ENCODE measurements at places on chromosomes 16 and 17.

DNA sequence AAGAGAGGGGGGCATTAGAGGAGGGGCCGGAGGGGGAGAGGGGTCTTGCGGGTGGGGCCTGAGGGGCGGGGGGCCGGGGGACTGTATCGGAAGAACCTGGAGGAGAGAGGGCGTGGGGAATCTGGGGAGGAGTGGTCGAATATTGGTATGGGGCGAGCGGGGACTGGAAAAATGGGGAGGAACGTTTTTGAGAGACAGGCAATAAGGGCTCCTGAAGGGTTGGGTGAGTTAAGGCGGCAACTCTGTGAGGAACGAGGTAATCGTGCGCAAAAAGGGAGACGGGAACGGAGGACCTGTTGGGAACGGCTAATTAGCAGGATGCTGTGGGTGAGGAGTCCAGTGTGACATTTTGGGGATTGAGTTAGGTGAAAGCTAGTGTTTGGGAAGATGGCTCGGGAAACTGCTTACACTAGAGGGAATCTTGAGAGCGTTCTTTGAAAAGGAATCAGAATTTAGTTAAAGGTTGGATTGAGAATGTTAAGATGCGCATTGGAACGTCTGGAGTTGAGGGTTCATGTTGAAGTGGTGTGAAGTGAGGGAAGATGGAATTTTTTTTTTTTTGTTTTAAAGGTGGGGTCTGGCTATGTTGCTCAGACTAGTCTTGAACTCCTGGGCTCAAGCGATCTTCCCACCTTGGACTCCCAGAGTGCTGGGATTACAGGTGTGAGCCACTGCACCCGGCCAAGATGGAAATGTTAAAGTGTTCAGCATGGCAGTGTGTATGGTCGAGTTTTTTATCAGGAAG lies 662 bp downstream of the WIPF2 start:
- DNase-seq = peak; percentile 11

- DNase-seq = peak; percentile 57
Observed at GRCh38 chr17:43673516-43674323, 12.0 kb upstream of the MEOX1 start.

- DNase-seq = no peak
Observed at GRCh38 chr17:65630502-65630901, 69.1 kb upstream of the AXIN2 start.

DNA sequence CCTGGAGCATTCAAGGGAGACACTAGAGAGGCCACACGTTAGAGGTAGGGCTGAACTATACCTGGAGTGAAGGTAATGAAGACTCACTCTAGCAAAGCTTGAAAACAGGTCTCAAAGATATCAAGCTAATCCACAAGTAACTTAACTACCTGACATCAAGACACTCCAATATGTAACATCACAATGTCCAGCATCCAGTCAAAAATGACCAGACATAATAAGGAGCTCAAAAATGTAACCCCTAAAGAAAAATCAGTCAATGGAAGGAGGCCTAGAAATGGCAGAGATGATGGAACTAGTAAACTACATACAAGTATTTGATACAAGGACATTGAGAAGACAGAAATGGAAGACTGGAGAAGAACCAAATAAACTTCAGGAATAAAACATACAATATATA lies 6.0 kb downstream of the TEKT3 start:
- no peak for DNase-seq

GRCh38 chr17:17792551-17793377 lies 44.0 kb downstream of the SREBF1 start:
- DNase-seq = peak; percentile 88

DNA sequence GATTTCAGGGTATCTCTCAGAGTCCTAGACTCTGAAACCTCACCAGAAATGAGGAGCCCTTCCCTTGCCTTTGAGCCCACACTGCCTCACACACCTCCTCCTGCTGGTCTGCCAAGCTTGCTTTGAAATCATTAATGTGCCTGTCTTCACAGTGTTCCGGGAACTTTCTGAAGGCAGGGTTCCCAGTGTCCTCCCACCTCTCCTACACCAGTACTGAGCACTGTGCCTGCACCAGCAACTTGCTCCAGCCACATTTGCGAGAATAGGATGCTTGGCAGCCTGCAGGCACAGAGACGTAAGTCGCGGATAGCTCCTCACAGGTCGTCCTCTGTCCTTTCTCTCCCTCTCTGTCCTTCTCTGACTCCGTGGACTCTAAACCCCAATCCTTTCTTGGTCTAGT lies 408.4 kb upstream of the EEF2KMT start:
- no peak for DNase-seq

DNA sequence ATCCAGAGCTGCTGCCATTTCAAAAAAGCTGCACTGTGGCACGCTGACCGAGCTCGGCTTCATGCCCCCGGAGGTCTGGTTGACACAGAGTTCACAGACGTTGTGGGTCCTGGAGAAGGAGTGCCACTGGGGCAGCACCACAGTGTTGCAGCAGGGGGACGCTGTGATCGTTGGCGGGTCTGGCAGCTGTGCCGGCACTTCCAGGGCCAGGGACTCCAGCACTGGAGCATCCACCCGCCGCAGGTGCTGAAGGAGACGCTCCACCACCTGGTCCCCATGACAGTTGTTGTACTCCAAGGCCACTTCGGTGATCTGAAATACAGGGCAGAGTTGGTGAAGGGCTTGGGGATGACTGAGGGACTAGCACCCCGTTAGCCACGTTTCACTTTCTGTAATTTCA lies 23.5 kb downstream of the SNN start:
- DNase-seq = no peak

DNA sequence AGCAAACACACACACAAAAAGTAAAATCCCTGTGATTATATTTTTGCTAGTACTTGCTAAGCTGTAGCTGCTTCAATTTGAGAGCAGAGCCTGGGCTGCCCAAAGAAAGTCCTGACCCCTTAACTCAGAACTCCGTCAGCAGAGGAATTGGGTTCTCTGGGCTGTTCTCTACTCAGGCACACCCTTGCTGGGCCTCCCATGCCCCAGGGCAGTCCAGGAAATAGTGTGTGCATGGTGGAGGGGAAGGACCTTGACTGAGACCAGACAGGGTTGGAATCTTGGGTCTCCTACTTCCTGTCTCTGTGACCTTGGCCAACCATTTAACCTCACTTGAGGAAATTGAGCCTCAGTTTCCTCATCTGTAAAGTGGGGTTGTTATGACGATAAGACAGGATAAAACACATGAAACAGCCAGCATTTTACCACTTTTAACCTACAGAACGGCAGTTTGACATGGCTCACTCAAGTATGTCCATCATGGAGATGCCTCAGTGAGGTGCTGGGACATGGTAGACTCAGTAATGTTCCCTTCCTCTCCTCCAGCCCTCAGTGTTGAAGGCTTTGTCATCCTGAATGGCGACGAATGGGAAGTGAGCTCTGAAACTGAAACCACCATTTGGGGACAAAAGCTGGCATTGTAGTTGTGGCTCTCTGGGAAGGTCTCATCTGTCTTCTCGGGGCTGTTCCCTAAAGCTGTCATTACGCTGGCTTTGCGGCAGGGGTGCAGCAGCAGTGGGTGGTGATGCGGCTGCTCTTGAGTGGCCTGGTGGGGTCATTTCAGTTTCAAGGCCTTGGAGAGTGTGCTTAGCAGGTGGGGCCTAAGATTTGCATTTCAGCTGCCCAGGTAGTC lies 74.9 kb downstream of the CMIP start:
- DNase-seq = no peak

- no peak for DNase-seq
Observed at GRCh38 chr17:42683407-42684034, 1.2 kb downstream of the CNTNAP1 start.

DNA sequence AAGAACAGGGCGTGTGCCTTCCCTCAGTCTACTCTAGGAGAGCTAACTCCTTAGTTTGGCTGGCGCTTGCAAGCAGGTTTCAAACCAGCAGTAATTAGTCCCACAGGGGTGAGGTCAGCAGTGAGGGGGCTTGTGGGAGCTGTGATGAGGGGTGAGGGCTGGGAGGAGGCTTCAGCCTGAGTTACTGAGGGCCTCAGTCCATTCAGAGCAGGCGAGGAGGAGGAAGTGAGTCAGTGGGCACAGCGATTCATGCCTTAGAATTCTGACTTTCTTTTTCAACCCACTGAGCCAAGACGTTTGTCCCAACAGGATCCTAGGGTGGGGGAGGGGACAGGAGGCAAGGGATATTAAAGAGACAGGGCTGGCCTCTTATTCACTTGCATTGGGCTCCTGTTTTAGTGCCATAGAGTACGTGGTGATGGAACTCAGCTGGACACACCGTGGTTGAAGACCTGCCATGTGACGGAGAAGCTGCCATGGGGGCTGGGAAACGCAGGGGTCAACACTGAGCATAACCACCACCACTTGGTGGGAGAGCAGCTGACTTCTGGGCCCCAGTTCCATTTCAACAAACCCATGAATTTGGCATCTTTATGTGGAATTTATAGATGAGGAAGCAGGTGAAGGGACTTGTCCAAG lies 8.3 kb upstream of the ITGA3 start:
- DNase-seq = no peak

GRCh38 chr16:1580956-1581355 lies 30.9 kb downstream of the IFT140 start:
- DNase-seq = no peak

DNA sequence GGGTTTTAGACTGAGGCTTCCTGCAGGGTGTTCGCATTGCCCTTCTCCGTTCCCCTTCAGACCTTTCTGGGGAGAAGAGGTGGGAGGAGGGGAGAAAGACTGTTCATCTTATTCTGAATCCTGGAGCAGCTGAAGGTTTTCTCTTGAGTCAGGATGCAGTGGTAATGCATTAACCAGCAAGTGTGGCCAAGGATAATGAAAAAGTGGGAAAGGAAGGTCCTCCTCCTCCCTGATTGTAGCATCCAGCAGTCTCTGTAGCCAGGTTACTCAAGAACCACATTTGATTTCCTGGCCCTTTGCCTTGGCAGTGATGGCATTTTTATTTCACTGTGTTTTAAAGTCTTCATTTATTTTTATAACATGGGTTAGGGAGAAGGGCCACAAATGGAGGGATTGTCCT lies 59.1 kb downstream of the CYLD start:
- DNase-seq = no peak

- DNase-seq = peak; percentile 25
Observed at GRCh38 chr17:74601944-74602572, 10.0 kb upstream of the CD300LD start.

DNA sequence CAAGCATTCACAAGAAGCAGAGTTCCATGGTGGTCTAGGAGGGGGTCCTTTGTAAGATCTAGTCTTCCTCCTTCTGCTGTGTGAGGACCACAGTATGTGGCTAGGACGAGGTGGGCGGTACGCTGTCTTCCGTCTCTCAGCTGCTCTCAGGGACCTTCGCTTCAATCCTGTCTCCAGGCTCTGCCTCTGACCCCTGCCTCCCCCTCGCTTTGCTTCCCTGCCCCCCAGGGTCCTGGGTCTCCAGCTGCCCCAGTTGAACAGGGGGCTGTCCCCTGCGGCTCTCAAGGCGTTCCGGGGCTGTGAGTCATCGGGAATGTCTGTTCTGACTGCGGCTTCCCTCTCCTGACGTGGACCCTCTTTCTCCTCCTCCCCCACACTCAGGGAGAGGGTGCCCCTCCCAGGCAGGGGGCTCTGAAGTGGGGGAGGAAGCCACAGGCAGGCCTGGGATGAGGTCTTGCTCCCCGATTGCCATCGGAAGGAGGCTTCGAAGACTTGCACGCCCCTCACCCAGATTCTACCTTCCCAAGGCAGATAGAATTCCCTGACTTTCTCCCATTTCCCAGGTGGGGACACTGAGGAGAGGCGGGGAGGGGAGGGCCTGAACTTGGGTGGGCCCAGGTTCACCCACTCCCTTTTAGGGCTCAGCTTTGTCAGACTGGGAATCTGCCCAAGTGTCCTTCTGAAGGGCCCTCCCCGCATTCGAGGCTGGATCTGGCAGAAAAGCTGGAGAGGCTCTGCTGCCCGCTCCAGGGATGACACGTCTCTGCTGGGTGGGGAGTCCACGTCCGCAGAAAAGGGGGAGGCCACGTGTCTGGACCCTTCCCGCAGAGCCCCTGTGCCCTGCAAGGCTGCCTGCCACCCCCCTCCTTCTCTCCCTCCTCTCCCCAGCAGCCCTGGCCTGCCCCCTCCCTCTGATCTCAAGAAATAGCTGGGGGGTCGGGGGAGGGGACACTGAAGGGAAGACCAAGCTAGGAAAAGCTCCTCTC lies 9.1 kb upstream of the COL1A1 start:
- no peak for DNase-seq

- DNase-seq = no peak
Observed at GRCh38 chr16:80233097-80233835, 307.5 kb upstream of the DYNLRB2 start.

DNA sequence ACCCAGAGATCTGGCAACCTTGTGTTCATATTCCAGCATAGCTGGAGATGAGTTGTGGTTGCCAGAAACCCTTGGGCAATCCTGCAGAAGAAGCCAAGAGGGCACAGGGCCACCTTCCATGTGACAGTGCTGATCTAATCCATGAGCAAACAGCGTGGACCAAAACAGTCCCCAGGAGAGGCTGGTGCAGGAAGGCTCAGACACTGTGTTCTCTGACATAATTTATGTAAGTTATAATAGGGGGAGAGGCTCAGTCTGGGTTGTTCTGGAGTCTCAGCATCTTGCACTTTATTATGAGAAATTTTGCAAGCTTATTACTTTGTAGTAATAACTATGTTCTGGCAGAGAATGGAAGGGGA lies 273.9 kb downstream of the HAPSTR1 start:
- DNase-seq = no peak

GRCh38 chr17:9635340-9635739 lies 10.0 kb upstream of the USP43 start:
- no peak for DNase-seq

GRCh38 chr16:75256059-75256571 lies 4.7 kb upstream of the BCAR1 start:
- no peak for DNase-seq

GRCh38 chr17:76383546-76384221 lies 725 bp upstream of the SPHK1 start:
- peak; percentile 18 for DNase-seq

DNA sequence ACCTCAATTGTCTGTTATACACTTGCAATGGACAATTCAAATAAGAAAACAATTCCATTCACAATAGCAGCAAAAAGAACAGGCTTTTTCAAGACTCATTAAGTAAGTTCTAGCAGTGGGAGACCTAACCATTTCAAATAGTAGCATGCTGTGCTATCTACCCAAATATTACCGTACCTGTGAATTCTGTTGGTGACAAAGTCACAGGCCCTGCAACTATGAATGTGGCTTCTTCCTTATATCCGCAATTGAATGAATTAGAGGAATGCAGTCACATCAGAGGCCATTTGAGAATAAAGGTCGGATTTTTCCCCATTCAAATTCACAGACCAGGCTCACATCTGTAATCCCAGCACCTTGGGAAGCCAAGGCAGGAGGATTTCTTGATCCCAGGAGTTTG lies 800 bp upstream of the NME4 start:
- DNase-seq = no peak

DNA sequence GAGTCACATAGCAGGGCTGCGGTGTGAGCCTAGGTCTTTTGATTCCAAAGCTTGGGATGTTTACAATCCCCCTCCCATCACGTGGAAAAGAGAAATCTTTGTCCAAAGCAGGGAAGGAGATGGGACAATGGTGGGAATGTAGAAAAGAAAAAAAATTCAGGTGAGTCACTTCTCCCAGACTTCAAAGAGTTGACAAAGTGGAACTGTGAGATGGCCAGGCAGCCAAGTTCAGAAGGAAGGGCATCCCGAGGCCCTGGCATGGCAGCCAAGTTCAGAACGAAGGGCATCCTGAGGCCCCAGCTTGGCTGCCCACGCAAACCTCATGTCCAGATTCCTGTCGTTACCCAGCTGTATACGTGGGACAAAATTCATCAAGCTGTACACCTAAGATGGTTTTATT lies 47.5 kb downstream of the FOXL1 start:
- no peak for DNase-seq
